ENCODE measurements at places on chromosomes 6 and 20. TPM values are rescaled to one million over a fixed set of nuclear protein-coding genes. Genes with fewer than 3 reads are reported as not detected.

DNA sequence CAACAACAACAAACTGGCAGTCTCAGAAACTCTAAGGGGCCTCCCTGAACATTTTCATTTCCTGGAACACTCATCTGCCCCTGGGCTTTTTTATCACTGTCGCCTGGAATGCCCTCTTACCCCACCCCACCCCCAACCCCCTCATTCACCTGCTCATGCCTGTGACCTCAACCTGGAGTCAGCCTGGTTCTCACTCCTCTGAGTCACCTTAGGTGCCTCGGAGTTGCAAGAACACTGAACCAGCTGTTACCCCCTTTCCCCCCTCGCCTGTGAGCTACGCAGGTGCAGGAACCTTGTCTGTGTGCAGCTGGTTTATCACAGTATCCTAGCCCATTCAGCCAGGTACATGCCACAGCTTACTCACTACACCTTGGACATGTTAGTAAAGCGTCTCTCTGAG lies 12.8 kb upstream of the SNAI1 start:
- DNase-seq: no peak

GRCh38 chr6:39377539-39377950 lies 55.0 kb upstream of the KCNK16 start:
- peak; percentile 76 for DNase-seq

DNA sequence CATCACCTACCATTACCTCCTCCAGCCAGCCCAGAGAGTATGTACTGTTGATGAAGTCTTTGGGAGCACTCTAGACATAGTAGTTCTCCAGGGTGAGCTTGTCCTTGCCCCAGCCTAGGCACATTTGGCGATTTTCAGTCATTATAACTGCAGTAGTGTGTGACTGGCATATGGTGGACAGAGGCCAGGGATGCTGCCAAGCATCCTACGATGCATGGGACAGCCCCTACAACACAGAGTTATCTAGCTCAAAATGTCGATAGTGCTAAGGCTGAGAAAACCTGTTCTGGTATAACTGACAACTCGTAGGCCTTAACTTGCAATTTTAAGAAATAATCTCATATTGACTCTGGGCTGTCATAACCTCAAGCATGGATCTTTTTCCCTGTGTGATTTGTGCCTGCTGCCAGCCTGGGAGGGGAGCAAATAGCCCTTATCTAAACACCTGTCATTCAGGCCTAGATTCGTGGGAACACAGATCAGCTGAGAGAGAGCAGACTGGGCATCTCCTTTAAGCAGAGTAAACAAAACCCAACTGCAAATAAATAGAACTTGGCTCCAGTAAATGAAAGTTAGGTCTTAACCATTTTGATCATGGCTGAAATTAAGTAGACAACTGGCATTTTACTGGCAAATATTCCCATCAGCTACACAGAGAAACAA lies 102.6 kb downstream of the SPTLC3 start:
- no peak for DNase-seq

GRCh38 chr20:19706463-19706862 lies 51.6 kb upstream of the RIN2 start:
- no peak for DNase-seq

DNA sequence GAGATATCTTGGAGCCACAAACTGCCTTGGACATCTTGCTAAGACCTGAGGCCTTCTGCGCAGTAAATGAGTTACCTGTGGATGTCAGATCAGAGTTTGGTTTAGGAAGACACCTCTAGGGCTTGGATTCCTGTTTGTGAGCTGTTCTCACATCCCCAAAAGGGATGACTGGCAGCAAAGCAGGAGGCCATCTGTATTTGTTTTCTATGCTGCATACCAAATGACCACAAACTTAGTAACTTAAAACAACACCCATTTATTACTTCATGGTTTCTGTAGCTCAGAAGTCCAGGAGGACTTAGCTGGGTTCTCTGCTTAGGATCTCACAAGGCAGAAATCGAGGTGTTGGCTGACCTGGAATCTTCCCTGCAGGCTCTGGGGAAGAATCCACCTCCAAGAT lies 116.7 kb downstream of the UNC5CL start:
- DNase-seq: no peak

DNA sequence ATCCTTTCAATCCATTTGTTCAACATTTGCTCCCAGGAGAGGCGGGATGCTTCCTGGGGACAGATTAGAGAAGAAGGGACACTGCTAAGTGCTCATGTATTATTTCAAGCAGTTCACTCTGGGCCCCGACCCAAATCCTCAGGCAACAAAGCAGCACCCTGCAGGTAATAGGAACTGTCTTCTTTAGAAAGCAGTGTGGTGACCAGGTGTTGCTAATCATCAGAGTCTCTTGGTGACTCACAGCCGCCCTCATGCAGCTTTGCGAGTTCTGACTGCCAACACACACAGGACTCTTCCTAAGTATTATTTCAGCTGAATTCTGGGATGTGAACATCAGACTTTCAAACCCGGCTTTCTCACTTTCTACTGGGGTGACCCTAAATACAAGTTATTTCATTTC lies 356.4 kb downstream of the PRKN start:
- DNase-seq: no peak

GRCh38 chr20:38825901-38826625 lies 20.6 kb downstream of the PPP1R16B start:
- DNase-seq: peak; percentile 82

DNA sequence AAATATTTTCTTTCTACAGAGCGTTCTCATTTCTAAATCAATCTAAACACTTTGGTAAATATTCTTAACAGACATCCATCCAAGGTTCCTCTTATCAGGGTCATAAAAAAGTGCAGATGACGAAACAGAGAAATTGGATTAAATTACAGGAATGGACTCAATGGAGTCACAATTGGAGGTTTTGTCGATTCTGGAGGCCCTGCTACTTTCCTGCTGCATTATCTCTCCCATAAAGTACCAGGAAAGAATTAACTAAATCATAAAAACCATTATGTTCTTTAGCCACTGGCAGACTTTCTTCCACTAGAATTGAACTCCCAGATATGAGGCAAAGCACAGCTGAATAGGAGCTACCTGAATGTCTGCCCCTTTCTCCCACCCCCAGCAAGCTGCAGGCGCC lies 610.6 kb downstream of the HDGFL1 start:
- DNase-seq: no peak

The LY6G6F gene
- total RNA-seq: not detected

The ADGRF1 gene
- not detected for total RNA-seq

The NDUFAF4 gene
- 3.7 TPM for total RNA-seq

The CYP39A1 gene
- total RNA-seq: 0.60 TPM
